ENCODE measurements at places on chromosomes 11 and 22.

- DNase-seq = no peak
Measured at GRCh38 chr11:11987503-11988022, 20.9 kb downstream of the DKK3 start.

DNA sequence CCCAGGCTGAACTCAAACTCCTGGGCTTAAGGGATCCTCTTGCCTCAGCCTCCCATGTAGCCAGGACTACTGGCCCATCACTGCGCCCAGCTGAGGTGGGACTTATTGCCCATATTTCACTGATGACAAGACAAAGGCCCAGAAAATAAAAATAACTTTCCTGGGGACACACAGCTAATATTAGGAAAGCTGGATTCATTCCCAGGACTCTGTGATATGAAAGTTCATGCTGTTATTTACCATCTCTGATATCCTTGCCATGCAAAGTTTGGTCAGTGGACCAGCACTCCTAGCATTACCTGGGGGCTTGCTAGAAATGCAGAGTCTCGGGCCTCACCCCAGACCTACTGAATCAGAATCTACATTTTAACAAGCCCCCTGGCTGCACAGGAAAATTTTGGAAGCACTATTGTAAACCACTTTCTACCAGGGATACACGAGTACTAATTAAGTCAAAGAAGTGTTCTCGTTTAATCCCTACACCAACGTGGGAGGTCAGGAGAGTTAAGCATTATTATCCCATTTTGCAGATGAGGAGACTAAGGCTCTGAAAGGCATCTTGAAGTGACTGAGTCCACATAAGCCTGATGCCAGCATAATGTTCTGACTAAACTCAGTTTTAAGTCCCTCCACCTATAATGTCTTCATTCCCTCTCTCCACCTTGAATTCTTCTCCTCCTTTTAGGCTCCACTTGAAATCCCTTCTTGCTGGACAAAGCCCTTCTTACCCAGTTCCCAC, 2.5 kb upstream of the FAM83F start:
- no peak for DNase-seq

GRCh38 chr11:72179049-72179803, 12.7 kb upstream of the FOLR1 start:
- DNase-seq = no peak

- peak; percentile 28 for DNase-seq
Measured at GRCh38 chr11:17906436-17906835, 106.4 kb downstream of the SERGEF start.

DNA sequence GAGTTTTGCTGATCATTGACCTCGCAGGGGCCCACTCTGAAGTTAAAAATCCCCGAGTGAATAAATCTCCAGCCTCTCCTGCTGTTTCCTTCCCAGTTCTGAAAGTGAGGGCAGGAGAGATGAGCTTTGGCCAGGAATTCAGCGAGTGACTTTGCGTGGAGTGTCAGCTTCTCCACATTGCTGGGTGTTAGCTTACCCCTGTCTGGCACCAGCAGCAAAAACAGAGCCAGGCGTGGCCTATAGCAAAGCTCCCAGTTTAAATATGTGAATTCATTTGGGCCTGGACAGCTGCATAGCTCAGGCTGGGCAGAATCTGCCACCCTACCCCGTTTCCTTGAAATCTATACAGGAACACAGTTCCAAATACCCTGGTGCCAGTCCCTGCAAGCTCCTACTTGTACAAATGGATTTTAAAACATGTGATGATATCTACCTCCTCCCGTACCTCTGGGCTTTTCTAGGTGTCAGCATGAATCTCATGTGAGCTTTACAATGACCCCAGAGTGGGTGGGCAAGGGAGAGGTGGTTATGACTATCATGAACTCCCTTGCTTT, 25.6 kb downstream of the TIMP3 start:
- DNase-seq = no peak

DNA sequence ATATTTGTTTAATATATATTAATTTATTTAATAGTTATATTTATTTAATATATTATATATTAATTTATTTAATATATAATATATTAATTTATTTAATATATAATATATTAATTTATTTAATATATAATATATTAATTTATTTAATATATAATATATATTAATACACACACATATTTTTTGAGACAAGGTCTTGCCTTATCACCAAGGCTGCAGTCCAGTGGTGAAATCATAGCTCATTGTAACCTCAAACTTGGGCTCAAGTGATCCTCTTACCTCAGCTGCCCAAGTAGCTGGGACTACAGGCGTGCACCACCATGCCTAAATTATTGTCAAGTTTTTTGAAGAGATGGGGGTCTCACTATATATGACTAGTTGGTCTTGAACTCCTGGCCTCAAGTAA, 51.4 kb upstream of the DDI1 start:
- no peak for DNase-seq

Measured in SK-N-DZ (cell line).